ENCODE measurements at places on chromosomes 4 and X.

- H3K4me3 ChIP-seq, result no peak overlapping the region
- no peaks in the 10 kb centered on the region for H3K36me3 ChIP-seq
- no peak for DNase-seq
- H3K27me3 ChIP-seq, result no peaks in the 10 kb centered on the region
- H3K4me1 ChIP-seq, result no peaks in the 10 kb centered on the region
These were observed 873.2 kb downstream of the STPG2 start for GRCh38 chr4:97270051-97270450.

GRCh38 chrX:39845233-39845632, 252.5 kb downstream of the BCOR start:
- no peaks in the 10 kb centered on the region for H3K27me3 ChIP-seq
- no peaks in the 10 kb centered on the region for H3K4me1 ChIP-seq
- H3K36me3 ChIP-seq, result no peaks in the 10 kb centered on the region
- no peak overlapping the region for H3K4me3 ChIP-seq
- no peak overlapping the region for H3K27ac ChIP-seq
- DNase-seq, result no peak

DNA sequence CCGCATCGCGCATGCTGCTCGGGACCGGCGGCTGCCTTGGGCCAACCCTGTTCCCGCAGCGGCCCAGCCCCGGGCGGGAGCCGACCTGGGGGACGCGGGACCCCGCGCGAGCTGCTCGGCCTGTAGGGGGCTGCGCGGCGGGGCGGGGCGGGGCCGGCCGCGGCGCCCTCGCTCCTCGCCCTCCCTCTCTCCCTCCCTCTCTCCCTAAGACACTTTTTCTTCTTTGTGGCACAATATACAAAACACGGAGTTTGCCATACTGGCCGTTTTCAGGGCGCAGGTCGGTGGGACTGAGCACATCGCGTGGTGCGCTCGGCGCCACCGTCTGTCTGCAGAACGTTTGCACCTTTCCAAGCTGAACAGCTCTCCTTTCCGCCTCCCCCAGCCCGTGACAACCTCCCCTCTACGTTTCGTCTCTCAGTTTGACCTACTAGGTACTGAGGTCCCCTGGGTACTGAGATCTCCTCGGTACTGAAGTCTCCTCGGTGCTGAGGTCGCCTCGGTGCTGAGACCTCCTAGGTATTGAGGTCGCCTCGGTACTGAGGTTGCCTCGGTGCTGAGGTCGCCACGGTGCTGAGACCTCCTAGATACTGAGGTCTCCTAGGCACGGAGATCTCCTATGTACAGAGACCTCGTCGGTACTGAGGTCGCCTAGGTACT, 261.1 kb upstream of the PLCXD1 start:
- H3K27me3 ChIP-seq, result no peaks in the 10 kb centered on the region
- H3K36me3 ChIP-seq, result no peaks in the 10 kb centered on the region
- no peak for DNase-seq
- no peaks in the 10 kb centered on the region for H3K4me1 ChIP-seq
- H3K27ac ChIP-seq, result no peak overlapping the region
- H3K4me3 ChIP-seq, result no peak overlapping the region

DNA sequence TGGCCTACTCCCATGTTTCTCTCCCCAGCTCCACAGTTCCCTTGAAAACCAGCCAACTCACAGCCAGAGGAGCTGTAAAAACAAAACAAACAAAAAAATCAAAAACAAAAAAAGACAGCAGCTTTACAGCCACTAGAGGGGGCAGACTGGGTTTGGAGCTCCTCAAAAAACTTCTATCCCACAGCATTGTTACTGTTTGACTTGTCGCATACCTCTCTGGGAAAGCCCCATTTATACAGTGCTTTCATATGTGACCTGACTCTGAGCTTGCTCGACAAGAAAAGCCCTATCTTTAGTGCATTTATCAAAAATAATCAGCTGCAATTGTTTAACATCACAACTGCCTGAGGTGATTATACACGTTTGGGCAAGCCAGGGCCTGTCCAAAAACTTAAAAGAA, 21.6 kb downstream of the TSPAN6 start:
- no peaks in the 10 kb centered on the region for H3K4me1 ChIP-seq
- no peak overlapping the region for H3K4me3 ChIP-seq
- H3K27ac ChIP-seq, result no peak overlapping the region
- H3K36me3 ChIP-seq, result no peaks in the 10 kb centered on the region
- no peaks in the 10 kb centered on the region for H3K27me3 ChIP-seq
- no peak for DNase-seq

DNA sequence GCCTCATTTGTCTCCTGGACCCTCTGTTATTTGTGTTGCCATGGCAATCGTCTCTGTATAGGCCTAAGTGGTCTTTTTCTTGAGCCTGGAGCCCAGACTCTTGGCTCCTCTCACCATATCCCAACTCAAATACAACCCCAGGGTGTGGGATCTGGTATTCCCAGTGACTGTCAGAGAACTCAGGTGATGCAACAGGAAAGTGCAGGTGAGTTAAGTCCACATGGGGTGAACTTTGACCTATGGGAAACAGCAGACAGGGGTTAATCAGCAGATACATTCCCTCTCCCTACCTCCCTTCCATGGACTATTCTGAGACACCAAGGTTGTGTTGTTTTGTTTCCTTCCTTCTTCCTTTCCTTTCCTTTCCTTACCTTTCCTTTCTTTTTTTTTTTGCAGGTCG, 130.9 kb upstream of the RPS6KA3 start:
- no peak for DNase-seq
- no peak overlapping the region for H3K4me3 ChIP-seq
- H3K4me1 ChIP-seq, result no peaks in the 10 kb centered on the region
- H3K27me3 ChIP-seq, result no peaks in the 10 kb centered on the region

DNA sequence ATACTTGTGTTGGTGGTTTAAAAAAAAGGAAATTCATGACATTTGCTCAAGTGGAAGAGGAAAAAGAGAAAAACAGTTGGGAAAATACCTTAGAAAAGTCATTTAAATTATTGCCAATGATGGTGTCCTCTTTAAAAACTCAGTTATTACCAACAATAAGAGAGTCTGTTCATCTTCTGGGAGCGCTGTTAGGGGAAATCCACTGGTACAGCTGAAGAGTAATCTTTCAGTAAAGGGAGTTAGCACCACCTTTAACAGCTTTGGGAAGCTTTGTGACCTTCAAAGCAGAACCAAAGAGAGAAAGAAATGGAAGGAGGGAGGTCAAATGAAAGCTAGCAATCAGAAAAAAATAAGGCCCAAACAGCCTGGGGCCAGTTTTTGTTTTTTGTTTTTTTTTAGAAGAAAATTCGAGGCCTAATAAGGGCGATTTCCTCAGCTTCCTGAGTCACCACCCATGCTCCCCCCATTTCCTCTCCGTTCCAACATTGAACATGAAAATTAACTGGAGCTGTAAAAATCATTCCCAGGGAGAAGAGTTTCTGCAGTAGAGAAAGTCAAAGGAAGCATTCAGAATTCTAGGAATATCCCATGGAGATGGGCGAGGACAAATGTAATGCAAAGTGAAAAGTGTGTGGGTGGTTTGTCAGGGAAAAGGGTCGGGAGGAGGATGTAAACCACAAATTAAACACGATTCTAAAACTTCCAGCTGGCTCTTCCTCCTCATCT, 115.1 kb downstream of the SH3KBP1 start:
- H3K27ac ChIP-seq, result peak overlapping the region; percentile 9
- no peaks in the 10 kb centered on the region for H3K27me3 ChIP-seq
- H3K36me3 ChIP-seq, result no peaks in the 10 kb centered on the region
- H3K4me3 ChIP-seq, result peak overlapping the region; percentile 19

Measured in CD8-positive, alpha-beta memory T cell (primary cell).